ENCODE measurements at places on chromosomes 6 and 20. TPM values are rescaled to one million over a fixed set of nuclear protein-coding genes. Genes with fewer than 3 reads are reported as not detected.

The CCND3 gene
- polyA plus RNA-seq: 30.4 TPM

The VSTM2L gene
- 0.26 TPM for polyA plus RNA-seq

The SH3BGRL2 gene
- 28.8 TPM for polyA plus RNA-seq

The NOTCH4 gene
- 17.8 TPM for polyA plus RNA-seq

The NKAIN4 gene
- polyA plus RNA-seq: not detected

The PRRT1 gene
- 1.8 TPM for polyA plus RNA-seq

The ANKRD66 gene
- not detected for polyA plus RNA-seq

The TAP2 gene
- 19.3 TPM for polyA plus RNA-seq

The C6orf47 gene
- polyA plus RNA-seq: 20.6 TPM

The ZSCAN12 gene
- polyA plus RNA-seq: 0.99 TPM

The ABRACL gene
- 58.9 TPM for polyA plus RNA-seq

The GMNN gene
- polyA plus RNA-seq: 10.4 TPM

The IPCEF1 gene
- 0.35 TPM for polyA plus RNA-seq

The ID1 gene
- polyA plus RNA-seq: 489 TPM

The TMEM217 gene
- polyA plus RNA-seq: 2.6 TPM

The OTOR gene
- polyA plus RNA-seq: not detected

Data from esophagus (tissue), 2 donors.